ENCODE measurements at places on chromosomes 13 and 19.

DNA sequence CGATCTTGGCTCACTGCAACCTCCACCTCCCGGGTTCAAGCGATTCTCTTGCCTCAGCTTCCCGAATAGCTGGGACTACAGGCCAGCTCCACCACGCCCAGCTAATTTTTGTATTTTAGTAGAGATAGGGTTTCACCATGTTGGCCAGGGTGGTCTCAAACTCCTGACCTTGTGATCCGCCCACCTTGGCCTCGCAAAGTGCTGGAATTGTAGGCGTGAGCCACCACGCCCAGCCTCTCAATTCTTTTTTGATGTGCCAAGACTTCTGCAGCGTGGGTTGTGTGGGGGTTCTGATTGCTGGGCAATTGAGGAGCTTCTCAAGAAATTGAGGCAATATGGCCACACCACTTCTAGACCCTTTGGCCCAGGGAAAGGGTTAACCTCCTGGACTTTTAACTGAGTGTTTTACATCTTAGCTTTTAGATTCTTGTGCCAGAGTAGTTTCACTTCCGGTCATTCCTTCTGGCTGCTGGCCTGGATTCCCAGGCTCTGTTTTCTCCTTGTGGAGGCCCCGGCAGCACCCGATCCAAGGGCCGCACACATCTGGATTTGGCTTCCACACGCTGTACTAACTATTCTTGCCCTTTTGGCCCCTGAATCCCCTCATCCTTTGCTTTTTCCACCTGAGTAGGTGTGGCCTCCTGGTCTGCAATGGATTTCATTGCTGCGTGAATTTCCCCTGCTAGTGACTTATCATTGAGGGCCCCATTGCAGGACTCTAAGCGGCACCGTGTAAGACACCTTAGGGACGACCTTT lies 14.7 kb downstream of the SMARCA4 start:
- DNase-seq: peak; percentile 51

DNA sequence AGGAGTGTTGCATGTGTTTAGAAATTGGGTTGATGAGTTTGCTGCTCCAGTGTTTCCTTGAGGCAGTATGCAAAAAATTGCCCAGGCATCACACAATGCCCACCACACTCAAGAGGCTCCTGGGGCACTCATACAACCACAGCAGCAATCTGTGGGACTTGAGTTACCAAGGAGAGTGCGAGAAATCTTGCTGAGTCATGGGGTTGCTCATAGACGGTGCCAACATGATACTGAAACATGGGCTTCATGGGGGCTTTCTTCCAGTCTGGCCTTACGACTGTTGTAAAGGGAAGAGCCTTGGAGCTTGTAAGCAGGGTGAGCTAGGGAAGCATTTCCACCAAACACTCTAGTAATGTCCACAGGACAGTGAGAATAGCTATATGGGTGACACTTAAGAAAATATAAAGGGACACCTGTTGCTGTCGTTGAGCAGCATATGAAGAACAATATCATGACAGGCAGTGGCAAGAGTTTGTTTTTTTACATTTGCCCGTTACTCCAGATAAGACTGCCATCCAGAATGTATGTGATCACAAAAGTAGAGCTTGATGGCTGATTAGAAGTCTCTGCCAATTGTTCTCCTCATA lies 1237.4 kb downstream of the UQCRFS1 start:
- DNase-seq: no peak

- DNase-seq: no peak
Observed at GRCh38 chr13:62908321-62908720, 1492.7 kb upstream of the PCDH20 start.

GRCh38 chr13:113138792-113139551 lies 16.4 kb downstream of the F10 start:
- no peak for DNase-seq

- no peak for DNase-seq
Observed at GRCh38 chr19:14614099-14614412, 31.2 kb downstream of the CLEC17A start.

DNA sequence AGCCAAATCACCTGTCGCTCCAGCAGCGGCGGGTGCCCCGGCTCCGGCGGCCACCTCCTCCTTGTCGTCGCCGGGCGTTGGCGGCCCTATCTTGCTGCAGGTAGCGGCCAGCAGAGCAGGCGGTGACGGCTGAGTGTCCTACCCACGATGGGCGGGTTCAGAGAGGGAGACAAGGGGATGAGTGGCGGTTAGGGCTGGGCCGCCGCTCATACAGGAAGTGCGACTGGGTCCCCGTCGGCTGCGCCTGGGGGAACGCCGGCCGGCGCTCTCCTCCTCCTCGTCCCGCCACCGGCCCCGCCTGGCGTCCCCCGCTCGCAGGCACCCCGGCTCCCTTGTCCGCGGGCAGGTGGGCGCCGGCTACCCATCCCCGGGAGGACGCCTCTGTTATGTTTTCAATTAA lies 1692.0 kb downstream of the SLITRK5 start:
- DNase-seq: no peak

DNA sequence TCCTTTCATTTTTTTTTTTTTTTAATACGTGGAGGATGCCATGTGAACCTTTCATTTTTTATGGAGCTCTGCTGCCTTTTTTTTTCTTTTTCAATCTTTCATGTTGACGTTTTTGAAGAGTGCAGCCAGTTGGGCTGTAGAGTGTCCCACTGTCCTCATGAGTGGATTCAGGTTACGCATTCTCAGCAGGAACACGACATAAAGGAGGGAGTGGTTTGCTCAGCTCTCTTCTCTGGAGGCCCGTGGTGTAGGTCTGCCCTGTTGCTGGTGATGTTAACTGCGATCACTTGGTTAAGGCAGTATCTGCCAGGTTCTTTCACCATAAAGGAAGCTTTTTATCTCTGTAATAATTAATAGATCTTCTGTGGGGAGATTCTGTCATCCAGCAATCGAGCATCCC lies 26.7 kb upstream of the CACNG8 start:
- no peak for DNase-seq

GRCh38 chr13:20709782-20710181 lies 6.3 kb downstream of the IL17D start:
- DNase-seq: no peak

DNA sequence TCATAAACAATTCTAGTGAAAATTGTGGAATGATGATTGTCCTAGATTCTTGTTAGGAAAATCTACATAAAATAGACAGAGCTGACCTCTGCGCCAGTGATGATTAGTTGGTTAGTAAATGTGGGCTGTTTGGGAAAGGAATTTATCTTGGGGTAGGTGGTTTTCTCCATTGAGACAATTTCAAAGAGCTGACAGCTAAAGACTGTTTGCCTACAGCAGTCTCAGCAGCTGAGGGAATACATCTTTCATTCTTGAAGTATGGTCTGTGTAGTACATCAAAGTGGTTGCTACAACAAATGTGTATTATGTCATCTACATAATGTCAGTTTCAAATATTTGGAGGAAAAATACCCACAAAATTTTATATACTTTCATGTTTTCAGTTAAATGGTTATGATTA lies 117.2 kb upstream of the TRPC4 start:
- no peak for DNase-seq

GRCh38 chr19:17665058-17665457 lies 23.1 kb downstream of the UNC13A start:
- DNase-seq: no peak

GRCh38 chr13:83297586-83298290 lies 584.5 kb downstream of the SLITRK1 start:
- DNase-seq: no peak

- DNase-seq: no peak
Observed at GRCh38 chr19:55442372-55442961, 633 bp downstream of the SHISA7 start.

GRCh38 chr13:32383836-32384618 lies 43.9 kb downstream of the N4BP2L1 start:
- no peak for DNase-seq

GRCh38 chr13:89490661-89491060 lies 1819.5 kb downstream of the SLITRK5 start:
- no peak for DNase-seq

- peak; percentile 91 for DNase-seq
Observed at GRCh38 chr19:18167975-18168645, 5.5 kb upstream of the IFI30 start.

- no peak for DNase-seq
Observed at GRCh38 chr13:45702088-45702487, at the start of gene CBY2. Gene CBY2, plus strand, starts transcription at chr13:45702320. Its CDS starts 71 bp downstream, at chr13:45702391.

DNA sequence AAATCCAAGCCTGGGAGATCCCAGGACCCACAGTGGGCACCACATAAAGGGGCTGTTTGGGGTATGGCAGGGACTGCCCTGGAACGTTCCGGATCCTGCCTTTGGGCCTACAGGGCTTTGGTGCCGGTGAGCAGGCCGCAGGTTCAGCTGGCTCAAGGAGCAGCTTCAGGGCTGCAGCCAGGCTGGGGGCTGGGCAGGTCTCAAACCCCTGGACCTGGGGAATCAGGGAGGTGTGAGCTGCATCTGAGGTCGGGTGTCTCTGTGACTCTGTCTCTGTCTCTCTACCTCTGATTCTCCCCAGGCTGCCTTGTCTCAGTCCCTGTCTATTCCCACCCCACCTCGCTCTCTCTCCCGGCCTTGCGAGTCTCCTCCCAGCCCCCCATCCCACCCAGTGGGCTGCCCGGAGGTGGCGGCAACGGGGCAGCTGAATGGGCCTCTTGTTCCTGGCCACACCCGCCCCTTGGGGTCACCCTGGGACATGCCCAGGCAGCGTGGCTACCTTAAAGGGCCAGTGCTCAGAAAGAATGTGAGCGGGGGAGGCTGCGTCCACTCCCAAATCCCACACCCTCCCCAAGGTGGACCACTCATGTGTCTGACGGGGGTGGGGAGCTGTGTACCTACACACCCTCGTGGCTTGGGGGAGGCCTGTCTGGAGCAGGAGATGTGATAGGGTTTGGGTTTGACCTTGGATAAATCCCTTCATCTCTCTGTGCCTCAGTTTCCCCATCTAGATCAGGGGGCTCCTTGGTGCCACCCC lies 31.1 kb downstream of the NFIC start:
- DNase-seq: peak; percentile 55

DNA sequence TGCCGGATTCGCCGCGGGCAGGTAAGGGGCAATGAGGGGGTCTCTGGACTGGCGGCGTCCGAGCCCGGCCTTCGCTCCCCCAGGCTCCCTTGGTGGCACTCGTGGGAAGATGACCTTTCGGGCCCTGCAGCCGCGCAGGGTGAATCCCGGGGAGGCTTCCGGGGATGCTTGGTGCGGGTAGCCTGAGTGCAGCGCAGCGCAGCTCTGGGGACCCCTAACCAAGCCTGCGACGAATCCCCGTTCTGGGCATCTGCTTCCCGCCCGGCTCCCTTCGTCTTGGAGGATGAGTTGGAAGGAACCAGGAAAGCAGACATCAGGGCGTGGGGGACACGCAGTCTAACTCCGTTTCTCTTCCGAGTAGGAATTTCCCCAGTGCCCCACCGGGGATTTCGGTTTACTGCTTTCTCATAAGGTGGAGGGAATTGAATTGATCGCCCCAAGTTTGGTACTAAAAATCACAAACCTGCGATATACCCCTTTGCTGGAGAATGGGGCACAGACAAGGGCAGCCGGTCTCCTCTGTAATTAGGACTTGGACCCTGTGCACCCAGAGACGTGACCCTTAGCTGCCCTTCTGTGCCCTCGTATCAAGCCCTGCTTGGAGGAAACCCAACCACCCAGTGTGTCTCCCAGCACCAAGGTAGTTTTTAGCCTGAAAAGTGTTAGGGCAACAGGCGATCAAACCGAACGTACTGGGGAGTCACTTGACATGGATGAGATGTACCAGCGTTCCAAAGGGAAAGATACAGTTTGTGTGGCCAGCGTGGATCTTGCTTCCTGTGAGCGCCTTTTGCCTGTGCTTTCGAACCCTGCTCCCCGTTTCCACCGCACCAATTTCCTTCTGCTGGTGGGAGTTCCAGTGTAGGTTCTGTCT lies 1.0 kb downstream of the GPC5 start:
- no peak for DNase-seq

DNA sequence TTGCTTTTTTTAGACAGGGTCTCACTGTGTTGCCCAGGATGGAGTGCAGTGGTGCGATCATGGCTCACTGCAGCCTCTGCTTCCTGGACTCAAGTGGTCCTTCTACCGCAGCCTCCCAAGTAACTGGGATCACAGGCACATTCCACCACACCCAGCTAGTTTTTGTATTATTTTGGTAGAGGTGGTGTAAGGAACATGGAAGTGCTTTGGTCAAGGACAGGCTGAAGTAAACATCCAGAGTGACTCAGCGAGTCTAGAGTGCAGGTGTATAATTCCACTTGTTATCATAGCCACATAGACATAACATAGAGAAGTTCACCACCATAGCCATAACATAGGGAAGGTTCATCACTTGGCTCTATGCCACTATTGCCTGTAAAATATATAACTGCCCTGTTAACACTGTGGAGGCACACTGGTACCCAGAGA lies 98.6 kb downstream of the RBM26 start:
- no peak for DNase-seq

GRCh38 chr19:4985551-4985991 lies 16.7 kb downstream of the KDM4B start:
- no peak for DNase-seq

GRCh38 chr13:39044536-39044935 lies 6.3 kb downstream of the NHLRC3 start:
- no peak for DNase-seq

GRCh38 chr19:31264041-31264778 lies 85.0 kb downstream of the TSHZ3 start:
- no peak for DNase-seq

DNA sequence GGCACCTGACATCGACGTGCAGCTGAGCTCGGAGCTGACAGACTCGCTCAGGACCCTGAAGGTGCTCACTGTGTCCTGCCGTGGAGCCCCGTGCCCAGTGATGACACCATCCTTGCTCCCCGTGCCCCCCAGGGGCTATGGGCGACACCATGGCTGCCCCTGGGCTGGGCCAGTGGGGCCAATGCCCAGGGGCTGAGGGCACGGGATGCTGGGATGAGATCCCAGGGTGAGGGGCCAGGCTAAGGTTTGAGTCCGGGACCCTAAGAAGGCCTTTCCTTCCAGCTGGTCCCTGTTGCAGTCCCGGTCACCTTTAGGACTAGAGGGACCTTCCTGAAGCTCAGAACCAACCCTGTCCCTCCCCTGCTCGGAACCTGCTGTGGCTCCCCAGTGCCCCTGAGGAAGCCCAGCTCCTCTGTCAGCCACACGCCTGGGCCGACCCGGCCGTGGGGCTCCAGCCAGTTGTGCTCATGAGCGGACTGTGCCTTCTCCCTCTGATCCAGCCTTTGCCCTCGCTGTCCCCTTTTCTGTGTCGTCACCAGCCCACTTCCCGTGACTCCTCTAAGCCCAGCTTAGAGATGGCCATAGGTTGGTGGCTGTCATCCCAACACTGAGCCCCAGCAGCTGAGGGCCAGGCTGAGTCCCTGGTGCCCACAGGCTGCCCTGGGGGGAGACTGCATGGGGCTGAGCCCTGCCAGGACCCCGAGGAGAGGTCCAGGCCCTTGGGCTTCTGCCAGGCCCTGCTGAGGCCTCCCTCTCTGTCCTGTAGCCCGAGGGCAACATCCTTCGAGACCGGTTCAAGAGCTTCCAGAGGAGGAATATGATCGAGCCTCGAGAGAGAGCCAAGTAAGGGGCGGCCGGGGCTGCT lies 10.6 kb downstream of the NOP53 start:
- DNase-seq: no peak

All from H54 (cell line).